Fibroblast of lung (primary cell): ENCODE measurements at places on chromosomes 6 and 20. TPM values are rescaled to one million over a fixed set of nuclear protein-coding genes. Genes with fewer than 3 reads are reported as not detected.

LINC00237 gene
- not detected in 2 replicates for total RNA-seq

RIPPLY2 gene
- 0.51 TPM in 1 of 2 replicates, not detected in the other for total RNA-seq

NMBR gene
- total RNA-seq, result under 0.01 TPM in 1 of 2 replicates, not detected in the other

DNA sequence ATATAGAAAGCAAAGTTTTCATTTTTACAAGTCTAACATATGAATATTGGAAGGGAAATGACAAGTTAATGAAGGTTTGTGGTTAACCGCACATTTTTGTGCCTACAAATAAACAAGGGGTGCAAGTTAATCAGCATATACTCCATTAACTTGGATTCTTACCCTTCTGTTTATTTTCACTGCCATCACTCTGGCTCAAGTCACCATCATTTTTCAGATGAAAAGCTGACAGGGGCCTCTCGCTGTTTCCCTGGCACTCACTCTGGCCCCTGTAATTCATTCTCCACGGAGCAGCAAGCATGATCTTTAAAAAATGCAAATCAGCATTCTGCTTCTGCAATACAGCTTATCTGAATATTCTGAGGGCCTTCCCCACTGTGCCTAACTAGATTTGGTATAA, 29.8 kb downstream of the APCDD1L start:
- H3K4me3 ChIP-seq, result no peak overlapping the region
- no peak overlapping the region for H3K27ac ChIP-seq
- H3K36me3 ChIP-seq, result no peaks in the 10 kb centered on the region
- peaks cover 3% of the 10 kb centered on the region for H3K27me3 ChIP-seq

GRCh38 chr20:63934271-63935068, 21.7 kb downstream of the UCKL1 start:
- no peaks in the 10 kb centered on the region for H3K4me1 ChIP-seq
- no peaks in the 10 kb centered on the region for H3K27me3 ChIP-seq

GRCh38 chr6:162704001-162704400, 23.6 kb downstream of the PRKN start:
- no peaks in the 10 kb centered on the region for H3K4me1 ChIP-seq
- no peaks in the 10 kb centered on the region for H3K27me3 ChIP-seq
- no peak overlapping the region for H3K4me3 ChIP-seq

DNA sequence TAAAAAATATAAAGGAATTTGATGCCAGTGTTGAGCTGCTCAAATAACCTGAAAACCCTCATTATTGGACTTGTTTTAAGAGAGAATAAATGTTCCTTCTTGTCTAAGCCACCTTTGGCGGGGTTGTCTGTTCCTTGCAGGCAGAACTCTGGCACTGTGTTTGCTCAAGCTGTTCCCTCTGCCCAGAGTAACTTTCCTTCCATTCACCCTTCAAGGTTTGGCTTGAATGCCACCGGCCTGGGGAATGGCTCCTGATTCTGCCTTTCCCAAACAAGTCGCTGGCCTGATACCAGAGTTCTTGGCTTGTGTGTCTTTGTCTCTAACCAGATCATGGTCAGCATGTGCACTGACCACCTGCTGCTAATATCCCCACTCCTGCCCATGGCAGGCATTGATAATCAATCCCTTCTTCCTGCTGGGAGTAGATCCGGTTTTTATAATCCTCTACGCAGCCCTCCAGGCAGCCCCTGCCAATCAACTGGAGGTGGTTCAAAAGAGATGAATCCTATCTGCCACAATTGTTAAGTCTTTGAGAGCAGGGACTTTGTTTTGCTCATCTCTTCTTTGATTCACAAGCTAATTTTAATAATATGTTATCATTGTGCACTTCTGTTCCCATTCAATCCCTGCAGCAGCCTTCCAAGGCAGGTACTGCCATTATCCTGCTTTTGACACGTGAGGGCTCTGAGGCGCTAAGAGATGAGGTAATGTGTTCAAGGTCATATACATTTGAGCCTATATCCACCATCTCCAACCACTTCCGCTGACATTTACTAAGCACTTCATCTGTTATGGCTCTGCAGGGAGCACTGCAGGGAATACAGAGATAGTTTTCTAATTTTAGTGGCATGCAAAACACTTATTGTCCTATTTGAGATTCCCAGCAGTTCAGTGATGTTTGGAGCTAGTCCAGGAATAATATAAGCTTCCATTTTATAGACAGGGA, 3.1 kb upstream of the CCM2L start:
- H3K36me3 ChIP-seq, result no peaks in the 10 kb centered on the region
- H3K27me3 ChIP-seq, result peaks cover 10% of the 10 kb centered on the region
- no peaks in the 10 kb centered on the region for H3K4me1 ChIP-seq

SLC17A3 gene
- not detected in 2 replicates for total RNA-seq

SFT2D1 gene
- 34.2 and 34.8 TPM in 2 replicates for total RNA-seq
